NCI-H526 treated with DMSO at 0.1 percent for 48 hours (cell line): ENCODE measurements at places on chromosomes 1 and 21.

DNA sequence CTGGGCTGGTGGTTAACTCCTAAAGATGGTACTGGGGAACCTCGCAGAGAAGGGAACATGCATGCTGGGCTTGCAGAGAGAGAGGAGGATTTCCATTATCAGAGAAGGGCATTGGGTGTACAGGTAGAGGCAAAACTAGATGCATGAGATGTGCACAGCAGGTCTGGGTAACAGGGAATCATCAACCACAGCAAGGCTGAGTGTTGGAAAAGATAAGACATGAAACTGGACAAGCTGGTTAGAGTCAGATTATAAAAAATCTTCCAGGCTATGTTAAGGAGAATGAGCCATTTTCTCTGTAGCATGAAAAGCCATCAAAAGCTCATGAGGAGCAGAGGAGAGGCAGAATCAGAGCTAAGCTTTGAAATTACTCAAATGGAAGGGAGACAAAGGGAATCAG lies 147.8 kb downstream of the VAV3 start:
- DNase-seq: no peak

- no peak for DNase-seq
Observed at GRCh38 chr21:29233611-29234540, 64.8 kb upstream of the BACH1 start.

GRCh38 chr1:158506369-158506987 lies 34.5 kb downstream of the OR10R2 start:
- DNase-seq: no peak

DNA sequence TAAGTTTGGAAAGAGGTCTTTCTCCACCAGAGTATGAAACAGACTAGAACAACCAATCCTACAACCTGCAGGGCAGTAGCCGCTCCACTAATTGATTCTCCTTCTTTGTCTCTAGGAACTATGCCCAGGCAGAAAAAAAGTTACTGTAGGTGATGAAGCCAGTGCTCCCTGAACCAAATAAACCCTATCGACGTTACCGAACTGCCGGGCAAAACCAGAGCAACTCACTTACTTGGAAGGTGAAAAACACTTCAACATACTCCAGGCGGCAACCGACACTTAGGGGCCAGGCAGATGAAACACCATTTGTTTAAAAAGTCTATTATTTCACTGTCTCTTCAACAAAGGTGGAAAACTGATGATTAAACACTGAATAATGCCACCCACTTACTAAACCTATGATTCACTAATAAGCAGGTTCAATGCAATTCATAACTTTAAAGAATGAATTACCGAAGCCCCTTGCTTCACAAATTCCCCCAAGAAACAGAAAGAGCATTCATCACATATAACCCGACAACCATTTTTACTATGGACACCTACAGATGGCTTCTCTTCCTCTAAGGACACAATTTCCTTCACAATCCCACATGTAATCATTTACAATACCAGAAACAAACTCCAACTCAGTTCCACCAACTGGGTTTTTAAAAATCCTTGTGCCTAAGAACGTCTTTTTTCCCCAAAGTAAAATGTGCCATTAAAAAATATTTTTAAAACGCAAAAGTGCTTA lies 1.6 kb downstream of the NRIP1 start:
- peak; percentile 59 for DNase-seq

GRCh38 chr1:197825541-197825940 lies 50.3 kb upstream of the DENND1B start:
- no peak for DNase-seq

DNA sequence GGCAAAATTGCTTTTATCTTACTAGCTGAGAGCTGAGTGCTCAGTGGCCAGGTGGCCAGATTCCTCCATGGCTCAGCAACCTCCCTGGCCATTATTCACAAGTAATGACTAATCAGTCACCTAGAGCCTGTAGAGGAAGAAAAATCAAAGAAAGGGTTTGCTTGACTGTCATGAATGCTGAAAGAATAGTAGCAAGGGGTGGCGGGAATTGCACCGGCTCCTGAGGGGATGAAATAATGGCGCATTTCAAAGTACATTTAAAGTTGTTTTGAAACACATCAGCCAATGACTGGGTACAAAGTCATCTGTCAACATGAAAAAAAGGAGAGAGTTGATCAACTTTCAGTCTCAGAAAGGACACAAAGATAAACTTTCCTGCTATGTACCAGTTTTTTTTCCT lies 99.5 kb downstream of the OMA1 start:
- no peak for DNase-seq
